ENCODE measurements at places on chromosomes 6 and 20.

GRCh38 chr6:163738725-163739407, 324.3 kb downstream of the QKI start:
- DNase-seq, result no peak

DNA sequence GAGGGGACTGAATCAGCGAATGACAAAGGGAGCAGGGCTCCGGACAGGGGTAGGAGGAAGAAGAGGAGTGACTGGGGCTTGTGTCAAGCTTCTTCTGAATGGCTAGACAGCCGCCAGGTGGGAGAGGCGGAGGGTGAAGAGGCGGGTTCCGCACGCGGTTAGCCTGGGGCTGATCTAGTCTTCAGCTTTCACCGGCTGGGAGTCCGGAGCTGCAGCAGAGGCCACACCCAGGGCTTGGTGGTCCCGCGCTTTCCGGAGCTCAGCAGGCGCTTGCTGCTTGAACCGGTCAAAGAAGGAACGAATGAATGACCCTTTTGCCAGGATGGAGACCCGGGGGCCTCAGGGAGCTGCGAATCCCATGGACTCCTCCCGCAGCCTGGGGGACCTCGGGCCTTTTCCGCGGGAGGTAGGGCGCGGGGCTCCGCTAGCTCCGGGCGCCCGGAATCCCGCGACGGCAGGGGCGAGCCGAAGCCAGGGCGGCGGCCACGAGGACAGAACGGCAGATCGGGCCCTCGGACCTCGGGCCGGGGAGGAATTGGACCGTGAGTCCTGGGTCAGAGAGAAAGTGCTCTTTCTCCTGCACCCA, at the start of gene C6orf141:
Gene C6orf141, plus strand, starts transcription at position 177 of the 586 bp plus-strand sequence. Its CDS starts 125 bp downstream, at position 302.
- DNase-seq, result no peak

DNA sequence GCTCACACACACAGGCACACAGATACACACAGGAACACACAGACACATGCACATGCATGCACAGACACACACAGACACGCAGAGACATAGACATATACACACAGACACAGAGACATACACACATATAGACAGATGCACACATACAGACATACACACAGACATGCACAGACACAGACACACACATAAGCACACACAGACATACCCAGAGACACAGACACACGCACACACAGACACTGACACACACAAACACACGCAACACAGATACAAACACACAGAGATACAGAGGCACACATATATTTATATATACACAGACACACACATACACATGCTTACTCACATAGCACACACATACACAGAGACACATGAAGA, 158.4 kb downstream of the LY86 start:
- no peak for DNase-seq

GRCh38 chr20:37757550-37757949, 63.7 kb downstream of the CTNNBL1 start:
- DNase-seq, result no peak

DNA sequence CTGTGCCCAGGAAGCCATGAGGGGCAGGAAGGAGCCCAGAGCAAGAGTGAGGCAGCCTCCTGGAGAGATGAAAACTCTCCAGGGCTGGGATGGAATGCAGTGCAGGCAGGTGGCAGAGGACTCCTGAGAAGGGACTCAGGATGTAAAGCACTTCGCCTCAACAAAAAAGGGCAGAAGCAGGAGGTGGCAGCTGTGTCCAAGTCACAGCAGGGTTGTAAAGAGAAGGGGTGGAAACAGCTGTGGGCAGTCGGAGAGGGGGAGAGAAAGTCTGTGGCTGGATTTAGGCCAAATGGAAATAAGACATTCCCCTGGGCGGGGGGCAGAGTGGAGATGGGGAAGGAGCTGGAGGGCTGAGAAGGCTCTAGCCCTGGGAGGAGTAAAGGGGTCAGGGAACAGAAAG, 34.9 kb downstream of the CYP21A2 start:
- no peak for DNase-seq

DNA sequence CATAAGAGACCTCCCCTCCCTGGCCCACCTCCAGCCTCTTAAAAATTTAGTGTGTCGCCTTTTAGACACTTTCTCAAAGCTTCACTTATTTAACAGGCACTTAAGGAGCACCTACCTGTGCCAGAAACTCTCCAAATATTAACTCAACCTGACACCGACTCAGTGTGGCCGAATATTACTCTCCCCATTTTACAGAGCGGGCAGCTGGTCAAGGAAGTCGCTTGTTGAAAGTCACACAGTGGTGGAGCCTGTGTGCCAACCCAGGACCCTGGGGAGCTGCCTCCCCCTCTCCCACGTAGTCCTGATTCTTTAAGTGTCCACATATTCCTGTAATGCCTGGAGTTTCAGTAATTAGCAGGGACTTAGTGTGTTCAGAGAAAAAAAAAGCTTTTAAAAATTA, 1.0 kb upstream of the PMEPA1 start:
- DNase-seq, result no peak

DNA sequence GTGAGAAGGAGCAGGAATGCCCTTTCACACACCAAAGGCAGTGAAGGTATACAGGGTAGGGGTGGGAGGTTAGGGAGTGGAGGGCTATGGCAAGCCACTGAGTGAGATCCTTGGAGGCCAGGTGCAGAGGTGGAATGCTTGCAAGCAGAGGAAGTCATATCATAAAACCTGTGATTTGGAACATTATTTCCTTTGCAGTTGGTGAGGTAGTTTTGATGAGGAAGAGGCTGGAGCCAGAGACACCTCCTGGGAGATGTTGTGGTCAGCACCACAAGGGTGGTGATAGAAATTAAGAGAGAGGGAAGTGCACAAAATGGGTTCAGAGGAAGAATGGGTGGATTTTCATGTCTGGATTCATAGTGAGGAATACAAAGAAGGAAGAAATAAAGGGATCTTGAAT, 73.0 kb downstream of the PLCB4 start:
- no peak for DNase-seq

DNA sequence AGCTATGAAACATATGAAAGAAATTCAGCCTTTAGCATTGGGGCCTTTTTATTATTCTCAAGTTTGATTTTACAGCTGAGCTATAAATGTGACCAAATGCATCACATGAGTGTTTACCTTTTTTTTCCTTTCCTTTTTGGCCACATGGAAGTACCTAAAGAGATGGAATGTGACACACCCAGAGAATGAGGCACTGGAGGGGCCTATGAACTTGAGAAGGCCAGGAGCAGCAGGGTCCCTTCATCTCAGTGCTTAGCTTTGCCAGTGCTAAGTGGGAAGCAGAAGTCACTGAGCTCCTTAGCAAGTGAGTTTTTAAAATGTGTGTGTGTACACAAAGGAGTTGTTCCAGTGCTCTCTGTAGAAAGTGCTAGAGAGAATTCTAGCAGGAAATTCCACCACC, 44.7 kb downstream of the RREB1 start:
- no peak for DNase-seq

GRCh38 chr20:36847710-36848040, 28.3 kb upstream of the TLDC2 start:
- no peak for DNase-seq

DNA sequence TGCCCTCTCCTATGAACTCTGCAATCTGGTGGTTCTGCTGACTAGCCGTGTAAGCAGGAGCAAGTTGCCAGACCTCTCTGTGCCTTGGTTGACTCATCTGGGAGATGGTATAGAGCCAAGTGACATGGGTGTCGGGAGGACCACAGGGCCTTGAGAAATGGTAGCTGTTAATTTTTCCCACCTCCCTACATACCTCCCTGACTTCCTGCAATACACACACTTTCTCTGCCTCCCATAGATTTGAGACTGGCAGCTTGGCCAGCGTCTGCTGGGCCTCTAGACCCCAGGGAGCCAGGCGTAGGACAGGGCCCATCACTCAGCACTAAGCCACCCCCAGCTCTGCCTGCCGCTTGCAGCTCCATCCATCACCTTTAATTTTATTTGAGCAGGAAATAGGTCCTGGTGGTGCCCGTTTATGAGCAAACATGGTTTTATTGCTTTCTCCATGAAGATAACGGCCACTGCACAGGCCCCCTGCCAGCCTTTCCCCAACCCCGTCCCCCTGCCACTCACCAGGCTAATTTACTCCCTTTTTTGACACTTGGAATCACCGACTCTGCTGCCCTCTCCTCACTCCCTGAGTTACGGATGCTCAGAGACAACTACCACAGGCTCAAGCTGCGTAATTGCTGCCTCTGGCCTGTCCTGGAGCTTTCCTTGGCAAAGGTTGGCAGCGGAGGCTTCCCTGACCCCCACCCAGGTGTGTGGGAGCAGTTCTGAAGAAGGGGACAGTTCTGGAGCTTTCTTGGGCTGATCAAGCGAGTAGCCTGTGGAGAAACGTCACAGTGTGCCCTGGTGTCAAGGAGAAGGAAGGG, 11.1 kb downstream of the GLP1R start:
- peak; percentile 1 for DNase-seq

- DNase-seq, result no peak
These were observed 586.6 kb downstream of the KIF16B start for GRCh38 chr20:15986690-15987089.

Measured in fibroblast of upper back skin (primary cell).